ENCODE measurements at places on chromosomes 2 and 18. TPM values are rescaled to one million over a fixed set of nuclear protein-coding genes. Genes with fewer than 3 reads are reported as not detected.

DNA sequence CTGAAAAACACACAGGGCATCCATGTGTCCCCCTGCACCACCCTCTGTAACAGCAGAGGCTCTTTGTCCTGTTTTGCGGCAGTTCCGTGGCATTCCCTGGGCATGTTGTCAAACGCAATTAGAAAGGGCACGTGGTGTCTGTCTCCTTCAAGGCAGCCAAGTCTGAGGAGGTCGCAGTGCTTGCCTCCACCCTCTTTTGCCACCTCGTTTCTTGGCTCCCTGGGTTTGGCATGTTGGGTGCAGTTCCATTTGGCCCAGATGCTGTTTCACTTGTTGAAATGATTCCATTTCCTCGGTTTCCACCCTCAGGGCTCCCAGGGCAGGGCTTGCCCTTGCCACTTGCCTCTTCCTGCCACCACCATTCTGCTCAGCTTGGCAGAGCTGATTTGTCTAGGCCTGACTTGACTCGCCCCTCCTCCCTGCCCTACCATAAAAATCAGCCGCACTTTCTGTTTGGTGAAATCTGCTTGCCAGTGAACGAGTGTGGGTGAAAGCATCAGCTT lies 12.4 kb downstream of the CCL20 start:
- no peak for DNase-seq

IL18RAP gene
- polyA plus RNA-seq, result 0.17 TPM

MEIS1 gene
- polyA plus RNA-seq, result 104 TPM

DNA sequence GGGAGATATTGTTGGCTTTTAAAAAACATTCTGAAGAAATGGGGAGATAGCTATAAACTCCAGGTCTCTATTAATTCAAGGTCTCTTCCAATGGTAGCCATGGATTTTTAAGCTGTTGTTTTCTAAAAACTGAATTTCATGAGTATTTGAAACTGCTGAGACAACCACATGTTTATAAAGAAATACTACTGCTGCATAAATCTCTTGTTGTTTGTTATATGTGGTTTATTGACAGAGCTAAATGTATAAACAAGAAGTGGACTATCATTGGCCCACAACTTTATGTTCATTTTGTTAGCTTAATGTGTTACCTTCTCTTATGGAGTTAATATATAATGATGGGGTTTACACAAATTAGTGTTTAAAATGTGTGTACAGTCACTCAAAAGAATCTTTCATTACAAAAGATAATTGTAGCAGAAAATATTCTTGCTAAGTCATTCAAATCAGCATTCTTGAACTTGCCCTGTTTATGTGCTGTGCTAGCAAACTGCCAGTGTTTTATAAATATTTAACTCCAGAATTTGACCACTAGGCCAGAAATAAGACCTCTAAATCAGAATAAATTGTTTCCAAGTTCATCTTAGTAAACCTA lies 242.1 kb downstream of the TMX3 start:
- DNase-seq, result no peak
